AG08396 (cell line): ENCODE measurements at places on chromosomes 7 and 10.

- DNase-seq = no peak
These were observed 35.2 kb downstream of the LSMEM1 start for GRCh38 chr7:112515989-112516388.

- DNase-seq = peak; percentile 65
These were observed 106.2 kb downstream of the SAMD9 start for GRCh38 chr7:93011351-93012294.

DNA sequence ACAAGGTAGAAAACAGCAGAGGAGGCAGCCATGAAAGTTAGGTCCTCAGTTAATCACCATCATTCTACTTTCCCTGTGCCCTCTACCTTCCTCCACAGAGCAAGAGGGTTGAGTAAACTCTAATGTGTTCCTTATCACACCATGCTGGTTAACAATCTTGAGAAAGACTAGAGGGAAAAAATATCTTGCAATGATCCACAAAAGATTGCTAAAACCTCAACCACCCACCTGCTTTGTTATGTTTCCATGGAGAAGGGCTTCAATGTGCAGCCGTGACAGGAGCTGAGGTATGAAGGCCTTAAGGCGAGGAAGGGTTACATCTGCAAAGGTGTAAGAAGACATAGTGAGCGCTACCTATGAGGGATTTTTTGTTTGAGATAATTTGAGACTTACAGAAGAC, 103.9 kb downstream of the IDE start:
- no peak for DNase-seq

GRCh38 chr10:47384148-47384921, at the start of gene ZNF488:
TSS of gene ZNF488 (minus strand) at chr10:47384293. CDS start at chr10:47368829, 15,464 bp downstream.
- DNase-seq = peak; percentile 97

DNA sequence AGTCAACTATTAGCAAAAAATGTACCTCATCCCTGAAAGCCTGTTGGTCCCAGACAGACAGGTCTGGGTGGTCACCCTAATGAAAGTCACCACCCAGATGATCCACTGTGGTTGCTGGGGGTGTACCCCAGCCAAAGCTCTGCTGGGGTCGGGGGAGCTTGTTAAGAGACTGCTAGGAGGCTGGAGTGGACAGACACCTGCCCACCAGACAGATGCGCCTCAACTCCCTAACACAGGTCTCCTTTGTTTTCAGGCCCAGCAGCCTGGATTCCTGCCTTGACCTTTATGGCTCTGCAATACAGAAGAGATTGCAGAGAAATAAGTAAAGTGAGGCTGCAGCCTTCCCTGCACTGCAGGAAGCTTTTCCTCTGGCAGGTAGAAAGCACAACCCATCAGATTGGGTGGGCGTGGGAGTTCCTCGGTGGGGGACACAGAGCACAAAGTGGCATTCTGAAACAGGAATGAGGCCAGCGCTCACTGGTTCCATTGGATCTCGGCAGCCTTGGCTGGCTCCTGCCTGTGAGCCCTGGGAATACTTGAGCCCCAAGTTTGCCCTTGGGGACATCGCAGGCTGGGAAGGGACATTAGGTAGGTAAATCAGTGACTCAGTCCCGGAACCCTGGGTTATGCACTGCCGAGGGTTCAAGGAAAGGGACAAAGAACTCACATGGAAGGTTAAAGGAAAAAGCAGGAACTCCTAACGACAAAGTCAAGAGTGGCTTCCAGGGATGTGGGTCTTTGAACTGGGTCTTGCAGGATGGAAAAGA, 18.0 kb upstream of the ZNF488 start:
- DNase-seq = no peak

DNA sequence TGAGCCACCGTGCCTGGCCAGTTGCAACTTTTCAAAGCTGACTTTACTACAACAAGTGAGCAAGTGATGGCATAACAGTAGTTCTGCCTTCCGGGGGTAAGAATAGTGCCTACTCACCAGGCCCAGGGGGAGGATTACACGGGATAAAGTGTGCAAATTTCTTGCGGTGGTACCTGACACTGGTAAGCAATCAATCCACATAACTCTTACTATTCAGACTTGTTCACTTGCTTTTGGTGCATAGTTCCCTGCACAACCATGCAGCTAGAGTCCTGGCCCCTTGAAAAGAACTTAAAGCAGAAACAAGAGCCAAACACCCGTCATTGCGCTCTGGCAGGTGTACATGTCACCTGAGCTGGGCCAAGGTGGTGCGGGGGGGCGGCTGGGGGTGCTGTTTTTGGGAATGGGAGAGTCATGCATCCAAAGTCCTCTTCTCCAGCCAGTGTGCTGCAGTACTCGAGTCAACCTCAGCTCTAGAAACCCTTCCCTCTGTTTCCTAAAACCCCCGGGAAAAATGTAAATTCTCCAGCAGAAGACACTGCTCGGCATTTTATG, 5.4 kb upstream of the COBL start:
- DNase-seq = no peak

DNA sequence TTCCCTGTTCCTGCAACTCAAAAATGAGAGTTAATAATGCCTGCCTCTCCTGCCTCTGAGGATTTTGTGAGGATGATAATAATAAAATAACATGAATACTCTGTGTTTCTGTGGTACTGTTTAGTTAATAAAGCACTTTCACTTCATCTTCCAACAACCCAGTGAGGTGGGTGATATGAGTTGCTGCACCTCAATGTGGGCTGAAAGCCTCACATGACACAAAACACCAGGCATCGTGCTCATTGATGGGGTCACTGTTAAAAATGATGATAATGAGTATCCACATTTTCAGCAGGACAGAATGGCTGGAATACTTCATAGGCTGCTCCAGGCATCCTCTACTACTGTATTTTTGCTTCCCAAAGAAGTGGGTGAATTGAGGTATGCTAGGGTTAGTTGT, 222.8 kb upstream of the NRP1 start:
- DNase-seq = no peak

DNA sequence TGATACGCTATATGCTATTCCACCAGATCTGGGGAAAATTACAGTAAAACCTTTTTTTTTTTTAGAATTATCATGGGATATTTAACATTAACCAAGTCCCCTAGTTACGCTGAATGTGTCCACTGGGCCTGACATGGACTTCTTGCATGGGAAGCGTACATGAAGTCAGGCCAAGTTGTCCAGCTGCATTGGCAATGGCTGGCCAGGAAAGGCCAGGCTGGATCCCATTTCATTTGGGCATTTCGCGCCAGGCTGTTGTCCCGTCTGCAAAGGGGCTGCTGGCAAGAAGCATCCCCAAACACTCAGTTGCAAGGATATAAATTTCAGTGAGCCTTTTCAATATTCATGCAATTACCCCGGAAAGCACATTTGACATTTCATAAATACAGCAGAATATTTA, 933.3 kb downstream of the GRID1 start:
- DNase-seq = no peak

DNA sequence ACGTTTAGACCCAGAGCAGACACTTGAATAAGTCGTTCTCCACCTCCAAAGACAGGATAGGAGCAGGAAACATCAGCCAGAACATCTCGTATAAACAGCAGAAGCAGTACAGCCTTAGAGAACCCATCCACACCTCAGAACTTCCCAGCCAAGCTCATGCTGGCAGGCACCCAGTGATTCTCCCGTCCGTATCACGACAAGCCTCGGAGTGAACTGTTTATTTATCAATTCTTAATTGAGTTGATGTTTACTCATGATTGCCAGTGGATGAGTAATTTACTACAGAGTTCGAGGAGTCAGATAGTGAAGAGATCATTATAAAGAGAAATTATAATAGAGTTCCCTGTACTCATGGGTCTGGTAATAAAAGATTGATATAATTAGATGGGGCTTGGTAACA, 811.5 kb downstream of the LRMDA start:
- no peak for DNase-seq

GRCh38 chr7:41114131-41114530, 588.8 kb downstream of the INHBA start:
- no peak for DNase-seq

- peak; percentile 43 for DNase-seq
These were observed 20.9 kb upstream of the CYP26C1 start for GRCh38 chr10:93039721-93040120.

DNA sequence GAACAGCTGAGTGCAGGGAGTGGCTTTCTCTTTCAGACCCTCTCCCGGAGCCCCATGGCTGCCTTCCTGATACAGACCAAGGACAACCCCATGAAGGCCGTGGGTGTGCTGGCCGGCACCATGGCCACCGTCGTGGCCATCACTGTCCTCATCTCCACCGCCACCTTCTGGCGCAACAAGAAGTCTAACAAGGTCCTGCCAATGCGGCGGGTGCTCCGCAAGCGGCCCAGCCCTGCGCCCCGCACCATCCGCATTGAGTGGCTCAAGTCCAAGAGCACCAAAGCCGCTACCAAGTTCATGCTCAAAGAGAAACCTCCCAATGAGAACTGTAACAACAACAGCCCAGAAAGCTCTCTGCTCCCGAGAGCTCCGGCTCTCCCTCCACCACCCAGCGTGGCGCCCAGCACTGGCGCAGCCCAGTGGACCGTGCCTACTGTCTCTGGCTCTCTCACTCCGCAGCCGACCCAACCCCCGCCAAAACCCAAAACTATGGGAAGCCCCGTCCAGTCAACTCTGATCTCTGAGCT, 11.2 kb downstream of the LRIT2 start:
- DNase-seq = no peak

- no peak for DNase-seq
These were observed 839.7 kb downstream of the GATA3 start for GRCh38 chr10:8894148-8894547.

DNA sequence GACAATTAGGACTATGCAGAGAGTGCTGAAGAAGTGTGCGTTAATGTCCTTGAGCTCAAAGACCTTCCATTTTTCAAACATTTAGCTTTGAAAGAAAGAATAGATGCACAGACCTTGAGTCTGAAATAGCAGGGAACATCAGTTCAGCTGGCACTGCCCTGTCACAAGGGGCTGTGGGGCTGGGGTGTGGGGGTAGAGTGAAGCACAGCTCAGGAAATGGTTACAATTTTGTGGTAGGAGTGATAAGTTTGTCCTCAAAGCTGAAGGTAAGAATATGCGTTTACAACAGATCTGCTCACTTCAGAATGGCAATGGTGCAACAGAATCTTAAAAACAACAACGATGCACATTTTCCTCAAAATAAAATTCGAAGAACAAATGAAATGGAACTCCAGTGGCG, 33.6 kb downstream of the SMKR1 start:
- DNase-seq = no peak

DNA sequence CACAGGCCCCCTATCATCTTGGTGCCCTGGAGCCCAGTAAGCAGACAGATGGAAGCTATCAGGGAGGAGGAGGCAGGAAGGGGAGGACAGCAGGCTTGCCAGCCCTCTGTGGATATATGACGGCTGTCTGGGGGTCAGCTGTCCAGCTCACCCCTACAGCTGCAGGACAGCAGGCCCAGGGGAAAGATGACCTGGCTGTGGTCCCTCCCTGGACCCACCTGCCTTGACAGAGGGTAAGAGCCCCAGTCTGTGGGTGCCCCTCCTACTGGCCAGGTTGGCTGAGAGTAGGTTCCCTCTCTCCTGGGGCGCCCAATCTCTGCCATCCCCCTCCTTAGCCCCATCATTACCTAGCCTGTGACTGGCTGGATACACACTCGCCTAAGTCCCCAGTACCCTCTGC, 62.5 kb downstream of the C10orf143 start:
- DNase-seq = no peak

GRCh38 chr10:77636282-77636966, 1.2 kb downstream of the KCNMA1 start:
- no peak for DNase-seq

DNA sequence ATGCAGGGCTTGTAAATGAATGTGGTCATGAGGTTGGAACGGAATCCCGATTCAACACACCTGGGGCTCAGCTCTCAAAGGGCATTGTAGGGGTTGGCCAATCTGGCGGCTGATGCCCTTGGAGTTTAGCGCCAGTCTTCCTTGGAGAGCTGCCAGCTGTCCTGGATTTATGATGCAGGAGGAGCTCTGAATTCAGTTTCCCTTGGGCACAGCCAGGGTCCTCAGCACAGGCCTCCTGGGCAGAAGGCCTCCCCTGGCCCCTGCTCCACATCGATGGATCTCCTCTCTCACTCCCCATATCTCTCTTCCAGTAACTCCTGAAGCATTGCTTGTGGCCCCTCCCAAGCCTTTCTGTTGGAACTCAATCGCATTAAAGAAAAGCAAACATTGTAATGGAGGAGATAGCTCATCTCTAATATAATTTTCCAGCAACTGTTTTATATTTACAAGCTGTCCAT, 985 bp upstream of the CYTH3 start:
- DNase-seq = no peak

DNA sequence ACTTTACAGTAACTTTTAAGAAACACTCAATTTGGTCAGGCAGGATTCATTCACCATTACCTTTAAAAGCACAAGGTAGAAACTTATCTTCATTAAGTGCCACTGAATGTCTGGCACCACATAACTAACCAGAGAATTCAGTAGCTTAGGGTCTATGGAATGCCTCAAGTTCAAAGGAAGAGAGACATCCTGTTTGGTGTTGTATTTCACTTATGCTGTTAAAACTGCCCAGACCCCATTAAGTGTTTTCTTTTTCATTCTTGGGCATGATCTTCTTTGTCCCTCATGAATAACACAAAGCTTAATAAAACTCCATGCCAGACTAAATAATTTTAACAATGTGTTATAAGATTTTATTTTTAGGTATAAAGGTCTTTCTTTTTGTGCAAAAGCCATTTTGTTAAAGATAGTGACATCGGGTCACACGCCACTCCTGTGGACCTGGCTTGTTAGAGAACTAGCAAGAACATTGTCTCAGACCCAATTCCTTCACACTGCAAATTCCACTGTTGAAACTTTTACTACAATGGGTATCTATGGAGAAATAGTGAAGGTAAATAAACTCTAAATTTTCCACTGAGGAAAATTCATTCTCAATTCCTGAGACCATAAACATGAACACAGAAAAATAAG, 221.0 kb downstream of the TWIST1 start:
- DNase-seq = no peak

DNA sequence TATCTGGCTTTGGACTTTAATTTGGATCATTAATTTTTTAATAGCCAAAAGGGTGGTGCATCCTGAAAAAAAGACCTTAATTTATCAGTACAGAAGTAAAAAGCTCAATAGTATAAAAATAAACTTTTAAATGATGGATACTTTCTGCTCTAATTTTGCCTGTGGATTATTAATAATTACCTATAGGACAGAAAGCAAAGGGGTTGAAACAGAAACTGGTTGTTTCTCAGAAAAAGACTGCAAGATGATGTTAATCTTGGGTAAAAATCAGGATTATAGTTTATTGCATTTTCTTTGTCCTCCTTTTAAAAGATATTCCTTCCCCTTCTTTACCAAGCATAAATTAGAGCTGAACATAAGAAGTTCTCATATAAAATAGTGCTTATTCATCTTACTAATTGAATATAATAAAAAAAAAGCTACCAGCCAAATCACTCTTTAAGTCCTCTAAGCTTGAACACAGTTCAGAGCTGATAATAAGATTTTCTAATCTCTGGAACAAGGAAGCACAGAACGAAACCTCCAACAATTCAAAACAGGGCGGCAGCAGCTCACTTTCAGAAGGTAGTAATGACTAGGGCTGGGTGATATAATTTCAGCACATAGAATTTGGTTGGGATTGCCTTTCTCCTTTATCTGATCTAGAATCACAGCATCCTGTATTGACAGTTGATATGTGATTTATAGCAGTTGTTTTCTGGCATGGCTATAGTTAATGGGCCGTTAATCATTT, 8.1 kb upstream of the GPR85 start:
- no peak for DNase-seq
